ENCODE measurements at places on chromosomes 6 and 20.

- DNase-seq = no peak
Observed at GRCh38 chr20:3470208-3470626, 601 bp upstream of the ATRN start.

DNA sequence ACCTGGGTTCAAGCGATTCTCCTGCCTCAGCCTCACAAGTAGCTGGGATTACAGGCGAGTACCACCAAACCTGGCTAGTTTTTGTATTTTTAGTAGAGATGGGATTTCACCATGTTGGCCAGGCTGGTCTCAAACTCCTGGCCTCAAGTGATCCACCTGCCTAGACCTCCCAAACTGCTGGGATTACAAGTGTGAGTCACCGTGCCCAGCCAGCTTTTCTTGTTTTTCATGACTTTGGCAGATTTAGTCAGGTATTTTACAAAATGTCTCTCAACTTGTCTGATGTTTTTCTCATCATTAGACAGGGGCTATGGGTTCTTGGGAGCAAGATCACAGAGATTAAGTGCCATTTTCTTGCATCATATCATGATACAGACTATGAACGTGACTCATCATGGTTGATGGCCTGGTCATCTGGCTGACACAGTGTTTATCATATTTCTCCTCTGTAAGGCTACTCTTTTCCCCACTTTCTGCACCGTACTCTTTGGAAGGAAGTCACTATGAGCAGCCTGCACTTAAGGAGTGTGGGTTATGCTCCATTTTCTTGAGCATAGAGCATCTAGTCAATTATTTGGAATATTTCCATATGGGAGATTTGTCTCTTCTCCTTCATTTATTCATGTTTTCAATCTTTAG is 67.8 kb downstream of the RNF182 start:
- no peak for DNase-seq

- no peak for DNase-seq
Observed at GRCh38 chr6:22444330-22444729, 125.0 kb upstream of the HDGFL1 start.

DNA sequence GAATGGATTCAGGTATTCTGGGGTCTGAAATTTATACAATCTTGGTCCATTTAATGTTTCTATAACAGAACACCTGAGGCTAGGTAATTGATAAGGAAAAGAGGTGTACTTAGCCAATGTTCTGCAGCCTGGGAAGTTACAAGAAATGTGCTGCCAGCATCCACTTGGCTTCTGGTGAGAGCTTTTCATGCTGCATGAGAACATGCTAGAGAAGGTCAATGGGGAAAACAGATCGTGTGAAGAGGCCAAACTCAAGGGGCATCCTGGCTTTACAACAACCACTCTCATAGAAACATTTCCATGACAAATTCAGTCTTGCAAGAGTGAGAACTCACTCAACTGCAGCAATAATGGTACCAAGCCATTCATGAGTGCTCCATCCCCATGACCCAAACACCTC is 16.8 kb downstream of the IL22RA2 start:
- DNase-seq = no peak

DNA sequence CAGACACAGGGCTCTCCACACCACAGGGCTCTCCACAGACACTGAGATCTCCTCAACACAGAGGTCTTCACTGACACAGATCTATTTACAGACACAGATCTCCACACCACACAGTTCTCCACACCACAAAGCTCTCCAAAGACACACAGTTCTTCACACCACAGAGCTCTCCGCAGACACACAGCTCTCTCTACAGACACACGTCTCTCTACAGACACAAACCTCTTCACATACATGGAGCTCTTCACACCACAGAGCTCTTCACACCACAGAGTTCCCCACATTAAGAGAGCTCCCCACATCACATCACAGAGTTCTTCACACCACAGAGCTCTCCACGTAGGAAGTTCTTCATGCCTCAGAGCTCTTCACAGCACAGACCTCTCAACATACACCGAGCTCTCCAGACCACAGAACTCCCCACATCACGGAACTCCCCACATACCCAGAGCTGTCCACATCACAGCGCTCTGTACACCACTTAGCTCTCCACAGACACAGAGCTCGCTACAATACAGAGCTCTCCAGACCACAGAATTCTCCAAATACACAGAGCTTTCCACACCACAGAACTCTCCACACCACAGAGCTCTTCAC is 53.9 kb downstream of the ERMARD start:
- no peak for DNase-seq

DNA sequence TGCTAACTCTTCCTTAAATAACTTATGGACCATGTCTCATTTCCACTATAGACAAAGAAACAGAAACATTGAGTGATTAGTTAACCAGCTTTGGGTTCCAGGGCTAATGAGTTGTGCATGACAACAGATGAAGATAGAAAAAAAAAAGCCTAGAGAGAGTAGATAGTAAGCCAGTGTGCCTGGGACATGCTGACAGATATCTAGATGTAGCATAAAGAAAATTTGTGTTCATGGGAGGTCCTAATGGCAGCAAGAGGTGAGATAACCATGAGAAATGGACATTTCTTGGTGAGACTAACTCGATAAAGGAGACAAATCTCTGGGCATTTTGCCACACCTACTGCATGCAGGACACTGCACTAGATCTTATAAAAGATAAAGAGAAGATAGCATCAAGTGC is 2.8 kb upstream of the BTN3A3 start:
- DNase-seq = no peak

- DNase-seq = no peak
Observed at GRCh38 chr6:324729-325125, 32.4 kb downstream of the DUSP22 start.

GRCh38 chr6:15915508-15916178 is 213.2 kb upstream of the MYLIP start:
- DNase-seq = no peak

DNA sequence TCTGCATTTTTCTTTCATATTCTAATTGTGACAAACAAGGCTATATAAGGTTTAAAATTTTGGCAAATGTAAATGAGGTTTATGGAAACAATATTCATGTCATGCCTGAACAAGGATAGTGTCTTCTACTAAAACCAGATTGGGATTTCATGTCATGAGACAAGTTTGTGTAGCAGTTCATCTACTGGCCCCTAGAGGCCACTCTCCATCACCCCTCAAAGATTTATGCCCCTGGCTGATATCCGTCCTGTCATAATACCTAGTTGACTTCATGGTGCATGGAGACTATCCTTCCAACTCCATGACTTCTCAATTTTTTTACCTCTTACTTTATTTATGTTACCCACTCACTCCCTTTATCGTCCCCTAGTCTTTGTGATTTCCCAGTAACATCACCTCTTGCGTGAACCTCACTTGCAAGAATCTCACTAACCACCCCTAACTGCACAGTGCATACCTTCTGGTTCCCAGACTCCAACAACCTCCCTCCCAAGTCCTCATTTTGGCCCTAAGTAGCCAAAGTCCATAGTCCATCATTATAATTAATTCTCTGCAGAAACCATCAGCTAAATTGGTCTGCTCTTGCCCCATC is 179.8 kb downstream of the TASP1 start:
- no peak for DNase-seq

All from SK-N-MC (cell line).